H9 (cell line): ENCODE measurements at places on chromosomes 5 and 9. TPM values are rescaled to one million over a fixed set of nuclear protein-coding genes. Genes with fewer than 3 reads are reported as not detected.

DNA sequence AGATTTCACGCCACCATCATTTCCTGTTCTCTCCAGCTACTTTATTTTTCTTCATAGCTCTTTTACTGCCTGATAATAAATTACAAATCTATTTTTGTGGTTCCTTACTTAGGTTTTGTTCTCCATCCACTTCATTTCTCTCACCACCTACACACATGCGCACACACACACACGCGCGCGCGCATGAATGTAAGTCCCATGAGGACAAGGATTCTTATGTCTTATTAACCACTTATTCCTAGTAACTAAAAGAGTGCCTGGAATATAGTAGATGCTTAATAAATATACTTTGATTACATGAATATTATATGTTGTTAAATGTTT lies 116.5 kb downstream of the TRPM6 start:
- DNase-seq, result no peak

GRCh38 chr5:11027660-11028059 lies 266.6 kb upstream of the DAP start:
- DNase-seq, result no peak

GRCh38 chr9:75636427-75637045 lies 253.9 kb upstream of the PCSK5 start:
- no peak for DNase-seq

The CYFIP2 gene
- 74.7 and 84.5 TPM in 2 replicates for total RNA-seq

GRCh38 chr5:39750661-39751060 lies 325.9 kb upstream of the DAB2 start:
- no peak for DNase-seq

The ARL15 gene
- 13.0 and 14.1 TPM in 2 replicates for total RNA-seq

GRCh38 chr9:88814577-88814976 lies 176.7 kb upstream of the S1PR3 start:
- DNase-seq, result no peak
